ENCODE measurements at places on chromosomes 13 and 19.

GRCh38 chr13:34035676-34036325 is 217.9 kb downstream of the RFC3 start:
- no peak for DNase-seq

GRCh38 chr19:16899566-16900075 is 10.8 kb downstream of the F2RL3 start:
- peak; percentile 34 for DNase-seq

DNA sequence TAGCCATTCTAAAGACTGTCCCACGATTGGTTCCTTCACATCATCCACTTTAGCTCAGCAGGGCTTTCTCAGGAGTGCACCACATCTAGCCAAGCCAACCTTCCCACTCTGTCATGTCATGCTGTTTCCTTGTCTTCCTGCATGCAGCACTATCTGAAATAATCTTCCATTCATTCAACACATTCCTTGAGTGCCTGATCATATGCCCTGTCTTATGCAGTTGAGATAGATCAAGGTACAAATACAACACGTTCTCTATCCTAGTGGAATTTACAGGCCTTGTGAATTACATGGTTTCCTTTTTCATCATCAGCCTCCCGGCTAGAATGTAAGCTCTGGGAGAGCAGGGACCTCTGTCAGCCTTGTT is 6.8 kb upstream of the MRPS31 start:
- no peak for DNase-seq

DNA sequence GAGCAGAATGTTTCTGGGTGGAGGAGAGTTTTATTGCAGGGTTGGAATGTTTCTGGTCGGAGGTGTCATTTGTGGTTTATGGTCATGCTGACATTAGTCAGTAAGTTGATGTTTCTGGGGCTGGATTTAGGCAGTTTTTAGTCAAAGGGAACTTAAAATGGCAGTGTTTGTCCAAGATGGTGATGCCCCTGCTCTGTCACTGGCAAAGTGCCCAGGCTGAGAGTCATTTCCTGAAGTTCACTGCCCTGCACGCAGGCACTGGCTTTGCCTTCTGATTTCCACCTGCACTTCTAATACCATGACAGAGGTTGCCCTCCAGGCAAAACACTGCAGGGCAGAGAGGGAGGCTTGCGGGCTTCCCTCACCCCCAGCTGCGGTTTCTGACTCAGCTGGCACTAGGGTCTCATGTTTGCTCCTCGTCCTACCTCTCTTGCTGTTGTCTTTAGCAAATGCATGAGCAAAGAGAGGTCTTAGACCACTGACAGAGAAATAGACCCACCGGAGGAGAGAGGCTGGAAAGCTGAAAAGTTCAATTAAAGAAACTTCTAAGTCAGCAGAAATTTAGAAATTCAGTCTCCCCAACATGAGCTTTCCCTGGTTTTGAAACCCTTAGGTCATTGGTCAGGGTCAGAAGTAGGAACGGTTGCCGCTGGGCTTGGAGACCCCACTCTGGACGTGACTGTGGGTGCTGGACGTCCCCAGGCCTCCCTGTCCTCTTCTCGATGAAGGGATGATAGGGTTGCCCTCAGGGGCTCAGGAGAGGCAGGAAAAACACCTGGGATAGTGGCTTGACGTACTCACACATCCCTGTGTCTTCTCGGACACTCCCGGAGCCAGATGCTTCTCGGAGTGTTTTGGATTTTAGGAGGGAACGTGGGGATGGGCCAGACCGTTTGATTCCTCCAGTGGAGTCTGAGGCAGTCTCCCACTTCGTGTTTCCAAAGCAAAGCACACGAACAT is 26.3 kb downstream of the TMEM255B start:
- no peak for DNase-seq

DNA sequence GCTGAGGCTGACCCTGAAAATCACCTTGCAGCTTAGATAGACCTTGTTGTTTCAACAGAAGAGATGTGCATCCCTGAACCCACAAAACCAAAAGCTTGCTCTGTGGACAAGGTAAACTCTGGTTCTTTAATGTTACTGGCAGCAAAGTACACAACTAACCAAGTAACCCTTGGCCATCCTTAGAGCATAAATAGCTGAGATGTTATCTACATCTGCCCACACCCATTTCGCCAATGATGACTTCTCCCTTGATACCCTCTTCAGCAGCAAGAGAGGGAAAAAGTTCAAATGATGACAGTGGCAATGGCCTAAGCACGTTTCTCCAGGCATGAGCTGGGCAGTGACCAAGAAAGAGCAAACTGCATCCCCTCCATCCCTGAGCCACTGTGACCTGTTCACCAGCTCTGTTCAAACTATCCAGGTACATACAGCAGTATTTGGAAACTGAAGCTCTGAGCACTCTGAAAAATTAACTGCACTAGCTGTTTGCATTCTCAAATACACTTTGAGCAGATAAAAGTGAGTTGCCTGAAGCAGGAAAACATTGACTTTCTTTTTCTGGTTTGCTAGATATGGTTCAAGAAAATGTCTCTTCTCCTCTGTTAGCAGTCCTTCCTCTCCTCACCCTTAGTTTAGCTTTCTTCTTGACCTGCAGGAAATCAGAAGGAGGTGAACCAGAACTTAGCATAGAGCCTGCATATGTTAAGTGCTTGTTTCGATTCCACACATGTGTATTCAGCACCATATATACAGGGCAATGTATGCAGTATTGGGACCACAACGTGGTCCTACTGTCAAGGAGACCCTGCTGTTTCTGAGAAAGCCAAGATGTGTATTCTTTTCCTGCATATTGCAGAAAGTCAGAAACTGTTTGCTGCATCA is 231.7 kb downstream of the FOXO1 start:
- DNase-seq = no peak

- no peak for DNase-seq
Observed at GRCh38 chr13:87684850-87685742, 13.9 kb downstream of the SLITRK5 start.

Data from CD4-positive, alpha-beta T cell treated with Interleukin-1 beta for 1 hour (primary cell).